ENCODE measurements at places on chromosomes 3 and 15.

DNA sequence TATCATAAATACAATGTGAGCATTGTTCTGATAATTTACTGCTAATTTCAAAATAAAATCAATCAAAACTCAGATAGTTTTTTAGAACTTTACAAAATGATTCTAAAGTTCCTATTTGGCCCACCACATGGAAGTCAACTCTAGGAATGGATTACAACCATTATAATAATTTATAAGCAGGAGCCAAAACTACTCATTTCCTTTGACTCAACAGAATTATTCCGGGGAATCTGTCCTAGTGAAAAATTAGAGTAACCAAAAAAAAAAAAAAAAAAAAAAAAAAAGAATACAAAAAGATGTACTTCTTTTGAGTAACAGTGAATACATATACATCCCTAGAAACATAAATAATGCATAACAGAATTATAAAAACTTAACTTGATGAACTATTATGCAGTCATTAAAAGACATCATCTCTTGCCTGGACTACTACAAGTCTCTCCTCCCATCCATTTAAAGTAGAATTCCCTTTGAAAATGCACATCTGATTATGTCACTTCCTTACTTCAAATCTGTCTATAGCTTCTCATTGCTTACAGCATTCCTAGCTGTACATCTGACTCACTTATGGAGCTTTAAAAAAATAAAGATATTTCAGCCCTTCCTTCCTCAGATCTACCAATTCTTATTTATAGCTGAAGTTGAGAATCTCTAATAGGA is 43.4 kb downstream of the HDGFL3 start:
- DNase-seq, result no peak

DNA sequence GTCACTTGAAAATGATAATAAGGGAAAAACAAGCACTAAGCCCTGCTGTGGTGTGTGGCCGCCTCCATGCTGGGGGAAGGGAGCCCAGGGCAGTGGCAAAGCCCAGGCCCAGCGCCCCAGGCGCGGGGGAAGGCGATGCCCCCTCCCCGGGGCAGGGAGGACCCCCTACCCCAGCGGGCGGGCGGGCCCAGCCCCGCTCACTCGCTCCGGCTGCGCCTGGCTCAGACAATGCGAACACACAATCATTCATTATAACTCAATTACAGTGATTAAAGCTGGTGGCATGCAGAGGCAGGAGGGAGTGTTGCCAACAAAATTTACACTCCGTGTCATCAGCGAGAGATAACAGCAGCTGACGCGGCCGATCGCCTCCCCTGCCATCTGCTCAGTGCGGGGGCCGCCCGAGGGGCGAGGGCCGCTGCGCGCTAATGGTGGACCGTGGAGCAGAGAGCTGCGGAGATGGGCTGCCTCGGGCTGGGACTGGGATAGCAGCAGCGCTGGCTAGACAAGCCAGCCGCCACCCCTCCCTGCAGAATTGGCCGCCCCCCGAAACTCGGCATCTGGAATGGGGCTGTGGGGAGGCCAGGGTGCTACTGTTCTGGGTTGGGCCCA is 64.1 kb downstream of the TLE3 start:
- no peak for DNase-seq

DNA sequence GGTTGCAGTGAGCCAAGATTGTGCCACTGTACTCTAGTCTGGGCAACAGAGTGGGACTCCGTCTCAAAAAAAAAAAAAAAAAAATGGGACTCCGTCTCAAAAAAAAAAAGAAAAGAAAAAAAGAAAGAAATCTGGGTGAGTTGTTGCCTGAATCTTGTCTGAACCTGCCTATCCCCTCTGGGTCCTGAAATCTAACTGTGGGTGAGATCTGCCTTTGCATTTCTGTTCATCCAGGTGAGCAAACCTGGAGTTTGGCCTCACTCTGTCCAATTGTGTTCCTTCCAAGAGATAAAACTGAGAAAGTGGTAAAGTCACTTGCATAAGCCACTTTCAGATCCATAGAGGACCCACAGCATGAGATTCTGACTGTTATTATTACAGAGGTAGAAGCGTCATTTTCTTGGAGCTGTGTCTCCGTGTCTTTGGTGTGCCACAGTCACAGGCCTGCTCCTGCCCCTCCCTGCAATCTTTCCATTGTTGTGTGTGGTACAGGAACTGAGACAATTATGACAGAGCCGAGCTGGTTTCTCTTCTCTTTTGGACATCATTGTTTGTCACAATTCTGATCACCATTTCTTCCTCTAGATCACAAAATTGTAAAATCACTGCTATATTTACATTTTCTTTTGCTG is 235.9 kb downstream of the LPP start:
- DNase-seq, result peak; percentile 64

- DNase-seq, result no peak
Observed at GRCh38 chr3:167830007-167830406, 94.5 kb downstream of the SERPINI1 start.

DNA sequence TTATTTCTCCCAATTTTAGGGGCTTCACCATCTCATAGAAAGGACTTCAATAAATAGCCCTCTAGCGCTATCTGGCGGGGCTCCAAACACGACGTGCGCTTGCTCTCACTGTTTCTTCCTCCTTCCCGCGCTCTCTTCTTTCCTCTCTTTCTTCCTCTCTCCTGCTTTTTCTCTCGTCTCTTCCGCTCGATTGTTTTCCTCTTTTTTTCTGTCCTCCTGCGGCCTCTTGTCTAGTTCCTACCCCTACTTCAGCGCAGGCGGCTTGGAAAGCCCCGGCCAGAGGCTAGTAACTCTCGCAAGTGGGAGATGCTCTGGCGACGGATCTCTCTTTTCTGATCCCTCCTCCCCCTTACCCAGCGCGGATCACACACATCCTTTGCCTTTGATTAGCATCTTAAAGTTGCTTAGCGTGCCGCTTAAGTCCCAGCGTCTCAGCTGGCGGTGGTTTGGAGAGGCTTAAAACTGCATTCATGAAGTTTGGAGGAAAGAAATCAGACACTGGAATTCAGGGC is 6.2 kb upstream of the MEIS2 start:
- DNase-seq, result no peak

DNA sequence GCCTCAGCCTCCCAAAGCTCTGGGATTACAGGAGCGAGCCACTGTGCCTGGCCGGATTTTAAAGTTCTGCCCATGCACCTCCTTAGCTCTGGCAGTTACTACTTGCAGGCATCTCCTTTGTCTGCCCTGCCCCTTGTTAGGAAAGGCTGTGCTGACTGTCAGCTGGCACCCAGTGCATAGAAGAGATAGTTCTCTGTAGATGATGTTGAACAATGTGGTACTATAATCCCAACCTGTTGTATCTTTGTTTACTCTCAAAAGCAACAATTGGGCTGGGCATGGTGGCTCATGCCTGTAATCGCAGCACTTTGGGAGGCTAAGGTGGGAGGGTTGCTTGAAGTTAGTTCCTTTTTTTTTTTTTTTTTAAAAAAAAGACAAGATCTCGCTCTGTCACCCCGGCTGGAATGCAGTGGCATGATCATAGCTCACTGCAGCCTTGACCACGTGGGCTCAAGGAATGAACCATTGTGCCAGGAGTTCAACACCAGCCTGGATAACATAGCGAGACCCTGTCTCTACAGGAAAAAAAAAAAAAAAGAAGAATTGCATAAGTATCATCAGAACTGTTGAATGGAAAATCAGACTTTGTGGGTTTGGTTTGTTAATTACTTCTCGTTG is 30.6 kb downstream of the FLNB start:
- no peak for DNase-seq

DNA sequence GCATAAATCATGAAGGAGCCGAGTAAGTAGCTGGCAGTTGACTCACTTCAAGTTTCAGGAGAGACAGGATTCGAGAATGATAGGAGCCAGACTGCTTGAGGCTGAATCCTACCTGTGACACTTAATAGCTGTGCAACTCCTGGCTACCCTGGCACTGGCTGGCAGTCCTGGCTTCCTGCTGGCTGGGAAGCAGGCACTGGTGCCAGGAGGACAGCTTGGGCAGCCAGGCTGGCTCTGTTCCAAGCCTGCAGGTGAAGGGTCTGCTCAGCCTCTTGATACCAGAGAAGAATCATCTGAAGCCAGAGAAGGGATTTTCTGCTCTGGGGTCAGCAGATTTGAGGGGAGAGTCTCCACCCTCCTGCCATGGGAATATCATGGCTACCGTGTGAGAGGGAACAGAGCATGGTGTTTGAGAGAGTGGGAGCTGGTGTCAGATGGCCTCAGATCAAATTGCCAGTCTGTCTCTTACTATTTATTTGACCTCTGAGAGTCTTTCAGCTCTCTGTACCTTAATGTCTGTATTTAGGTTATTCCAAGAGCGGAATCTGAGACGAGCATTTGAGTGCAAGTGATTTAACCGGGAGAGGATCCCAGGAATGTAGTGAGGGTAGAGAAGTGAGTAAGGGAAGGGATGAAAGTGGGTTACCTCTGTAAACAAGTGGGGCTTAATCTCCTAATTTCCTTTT is 4.4 kb upstream of the XIRP1 start:
- no peak for DNase-seq

GRCh38 chr3:172848910-172849309 is 98.4 kb downstream of the ECT2 start:
- no peak for DNase-seq

- DNase-seq, result no peak
Observed at GRCh38 chr3:34268032-34268709, 469.7 kb downstream of the PDCD6IP start.

DNA sequence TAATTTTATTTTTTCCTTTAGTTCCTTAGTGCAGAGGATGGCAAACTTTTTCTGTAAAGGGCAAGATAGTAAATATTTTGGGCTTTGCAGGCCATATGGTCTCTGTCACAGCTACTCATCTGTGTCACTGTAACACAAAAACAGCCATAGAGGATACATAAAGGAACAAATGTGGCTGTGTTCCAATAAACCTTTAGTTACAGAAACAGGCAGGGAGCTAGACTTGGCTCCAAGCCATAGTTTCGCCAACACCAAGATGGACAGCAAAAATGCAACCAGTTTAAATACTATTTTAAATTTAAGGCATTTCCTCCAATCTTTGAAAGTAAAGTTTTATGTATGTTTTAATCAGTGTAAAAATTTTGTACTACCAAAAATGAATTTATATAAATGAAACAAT is 753.4 kb downstream of the FHIT start:
- DNase-seq, result no peak

- DNase-seq, result no peak
Observed at GRCh38 chr3:178131801-178132200, 404.4 kb upstream of the KCNMB2 start.

DNA sequence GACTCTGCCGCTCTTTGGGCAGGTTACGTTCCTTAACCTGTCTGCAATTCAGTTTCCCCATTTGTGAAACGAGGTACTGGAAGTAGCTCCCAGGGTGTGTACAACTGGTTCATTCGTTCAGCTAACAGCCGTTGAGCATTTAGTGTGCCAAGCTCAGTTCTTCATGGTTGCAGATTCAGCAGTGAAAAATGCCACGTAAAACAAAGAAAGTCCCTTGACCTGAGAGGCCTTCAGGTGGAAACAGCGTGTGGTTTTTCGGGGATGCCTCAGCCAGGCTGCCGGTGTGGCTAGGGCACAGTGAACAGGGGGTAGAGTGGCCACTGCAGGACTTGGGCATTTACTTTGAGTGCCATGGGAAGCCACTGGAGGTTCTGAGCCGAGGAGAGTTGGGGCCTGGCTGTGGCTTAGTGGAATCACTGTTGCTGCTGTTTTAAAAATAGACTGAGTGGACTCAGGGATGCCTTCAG is 4.7 kb downstream of the SYNM start:
- no peak for DNase-seq

DNA sequence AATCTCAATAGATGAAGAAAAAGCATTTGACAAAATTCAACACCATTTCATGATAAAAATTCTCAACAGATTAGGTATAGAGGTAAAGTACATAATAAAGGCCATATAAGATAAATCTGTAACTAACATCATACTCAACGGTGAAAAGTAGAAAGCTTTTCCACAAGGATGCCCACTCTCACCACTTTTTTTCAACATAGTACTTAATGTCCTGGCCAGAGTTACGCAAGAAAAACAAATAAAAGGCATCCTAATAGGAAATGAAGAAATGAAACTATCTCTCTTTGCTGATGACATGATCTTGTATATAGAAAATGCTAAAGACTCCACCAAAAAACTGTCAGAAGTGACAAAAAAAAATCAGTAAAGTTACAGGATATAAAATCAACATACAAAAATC is 33.0 kb downstream of the THBS1 start:
- DNase-seq, result no peak

DNA sequence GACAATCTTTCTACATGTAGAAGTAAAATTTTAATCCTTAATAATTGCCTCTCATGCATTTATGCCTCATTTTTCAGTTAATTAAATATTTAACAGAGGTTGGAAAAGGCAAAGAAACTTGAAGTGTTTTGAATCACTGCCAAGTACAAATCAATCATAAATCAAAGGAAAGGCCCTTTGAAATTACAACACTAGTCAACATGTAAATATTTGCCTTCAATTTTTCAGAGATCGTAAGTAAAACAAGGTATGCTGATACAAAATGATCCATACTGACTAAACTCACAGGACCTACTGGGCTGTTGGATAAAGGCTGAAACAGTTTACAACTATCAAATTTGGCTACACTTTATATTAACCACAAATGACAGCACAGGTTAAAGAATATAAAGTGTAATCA is 33.9 kb downstream of the ZBBX start:
- DNase-seq, result no peak

DNA sequence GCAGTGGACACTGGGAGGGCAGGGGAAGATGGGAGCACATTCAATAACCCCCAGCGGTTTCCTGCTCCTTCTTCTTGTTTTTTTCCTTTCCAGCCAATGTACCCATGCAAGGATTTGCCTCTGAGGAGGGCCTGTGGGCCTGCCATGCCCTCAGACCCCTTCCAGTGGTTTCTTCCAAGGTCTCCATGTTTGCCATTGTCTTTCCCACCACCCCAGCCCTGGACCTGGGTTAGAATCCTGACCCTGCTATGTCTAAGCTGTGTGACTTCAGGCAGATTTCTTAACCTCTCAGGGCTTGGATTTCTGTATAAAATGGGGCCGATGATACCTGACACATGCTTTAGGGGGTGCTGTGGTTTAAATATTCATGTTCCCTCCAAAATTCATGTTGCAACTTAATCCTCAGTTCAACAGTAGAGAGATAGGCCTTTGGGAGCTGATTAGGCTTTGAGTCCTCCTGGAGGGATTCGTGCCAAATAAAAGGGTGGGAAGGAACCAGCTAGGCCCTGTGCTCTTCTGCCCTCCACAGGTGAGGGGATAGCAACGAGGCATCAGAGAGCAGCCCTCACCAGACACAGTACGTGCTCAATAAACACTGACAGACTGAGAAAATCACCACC is 46.3 kb upstream of the FLNB start:
- DNase-seq, result no peak

Measured in breast epithelium (tissue), 4 donors.